ENCODE measurements at places on chromosomes 5 and 9.

- DNase-seq: no peak
Observed at GRCh38 chr9:115121181-115121580, 3.2 kb upstream of the TNC start.

- no peak for DNase-seq
Observed at GRCh38 chr9:134992755-134993124, 75.0 kb upstream of the FCN1 start.

- no peak for DNase-seq
Observed at GRCh38 chr9:135074354-135075233, 12.9 kb upstream of the OLFM1 start.

GRCh38 chr9:1617419-1617818, 397.7 kb upstream of the SMARCA2 start:
- no peak for DNase-seq

DNA sequence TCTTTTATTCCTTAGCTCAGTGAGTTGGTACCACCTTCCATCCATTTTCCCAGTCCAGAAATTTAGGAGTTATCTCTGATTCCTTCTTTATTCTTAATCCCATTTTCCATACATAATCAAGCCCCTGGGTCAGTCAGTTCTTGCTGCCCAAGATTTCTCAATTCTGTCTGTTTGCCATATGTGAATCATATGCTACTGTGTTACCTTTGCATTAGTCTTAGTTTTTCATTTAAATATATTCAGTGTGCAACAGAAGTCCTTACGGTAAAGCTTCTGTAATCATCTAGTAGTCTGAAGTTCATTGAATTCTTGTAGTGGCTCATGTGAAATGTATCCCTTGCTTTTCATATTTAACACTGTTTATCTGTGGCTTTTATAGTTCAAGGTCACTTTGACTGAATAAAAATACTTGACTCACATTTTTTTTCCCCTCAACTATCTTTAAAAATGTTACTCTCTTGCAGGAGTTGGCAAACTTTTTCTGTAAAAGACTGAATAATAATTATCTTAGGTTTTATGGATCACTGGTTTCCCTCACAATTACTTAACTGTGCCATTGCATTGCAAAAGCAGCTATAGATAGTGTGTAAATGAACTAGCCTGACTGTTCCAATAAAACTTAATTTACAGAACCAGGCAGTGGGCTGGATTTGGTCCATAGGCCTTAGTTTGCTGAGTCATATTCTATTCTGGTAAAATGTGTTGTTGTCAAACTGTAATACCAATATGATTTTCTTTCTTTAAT, 6.9 kb downstream of the KIAA1958 start:
- DNase-seq: peak; percentile 52

GRCh38 chr5:126884269-126884819, 107.4 kb downstream of the LMNB1 start:
- no peak for DNase-seq

DNA sequence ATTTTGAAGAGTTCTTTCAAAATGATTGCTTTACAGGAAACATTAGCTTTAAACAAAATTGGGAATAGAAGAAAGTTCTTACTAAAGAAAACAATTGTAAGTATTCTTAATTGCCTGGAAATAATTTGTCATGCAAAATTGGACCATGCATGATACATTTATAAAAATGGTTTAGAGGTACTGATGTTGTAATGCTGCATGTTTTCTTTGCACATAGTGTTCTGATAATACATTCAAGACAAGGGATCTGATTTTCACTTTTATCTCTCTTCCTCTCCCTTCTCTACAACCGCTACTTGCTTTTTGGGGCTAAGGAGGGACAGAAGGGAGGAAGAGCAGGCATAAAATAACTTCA, 211.6 kb upstream of the MPDZ start:
- no peak for DNase-seq

- no peak for DNase-seq
Observed at GRCh38 chr9:129656795-129657390, 8.6 kb upstream of the PRRX2 start.

GRCh38 chr5:2250365-2250950, 367.7 kb upstream of the IRX4 start:
- DNase-seq: no peak

- no peak for DNase-seq
Observed at GRCh38 chr9:79812507-79813257, 240.9 kb downstream of the TLE4 start.

DNA sequence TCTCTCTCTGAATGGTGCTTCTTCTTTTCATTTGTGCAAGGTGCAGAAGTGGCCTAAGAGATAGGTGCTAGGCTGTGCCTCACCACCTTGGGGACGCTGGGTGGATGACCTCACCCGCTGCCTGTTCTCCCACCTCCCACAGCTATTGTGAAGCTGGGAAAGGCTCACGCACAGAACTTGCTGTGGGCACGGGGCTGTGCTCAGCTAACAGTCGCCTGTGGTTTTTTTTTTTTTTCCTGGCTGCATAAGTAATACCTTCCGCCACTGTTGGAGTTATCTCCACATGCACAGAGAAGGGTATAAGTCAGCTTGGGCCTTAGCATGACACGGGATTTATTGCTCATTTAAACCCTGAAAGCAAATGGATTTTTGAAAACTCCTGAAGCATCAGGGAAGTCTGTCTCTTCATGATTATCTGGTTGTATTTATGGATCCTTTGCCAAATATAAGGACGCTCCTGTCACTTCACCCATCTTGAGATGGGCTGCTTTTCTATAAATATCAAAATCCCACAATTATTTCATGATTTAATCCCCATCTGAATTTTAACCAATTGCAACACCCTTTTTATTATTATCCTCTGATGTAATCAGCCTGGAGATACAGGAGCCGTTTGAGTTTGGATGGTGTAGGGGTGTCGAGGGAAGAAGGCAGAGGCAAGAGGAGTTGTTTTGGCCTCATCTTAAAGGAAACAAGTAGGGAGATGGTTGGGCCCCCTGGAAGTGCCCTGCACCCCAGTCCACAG, 9.0 kb downstream of the DBH start:
- DNase-seq: no peak

DNA sequence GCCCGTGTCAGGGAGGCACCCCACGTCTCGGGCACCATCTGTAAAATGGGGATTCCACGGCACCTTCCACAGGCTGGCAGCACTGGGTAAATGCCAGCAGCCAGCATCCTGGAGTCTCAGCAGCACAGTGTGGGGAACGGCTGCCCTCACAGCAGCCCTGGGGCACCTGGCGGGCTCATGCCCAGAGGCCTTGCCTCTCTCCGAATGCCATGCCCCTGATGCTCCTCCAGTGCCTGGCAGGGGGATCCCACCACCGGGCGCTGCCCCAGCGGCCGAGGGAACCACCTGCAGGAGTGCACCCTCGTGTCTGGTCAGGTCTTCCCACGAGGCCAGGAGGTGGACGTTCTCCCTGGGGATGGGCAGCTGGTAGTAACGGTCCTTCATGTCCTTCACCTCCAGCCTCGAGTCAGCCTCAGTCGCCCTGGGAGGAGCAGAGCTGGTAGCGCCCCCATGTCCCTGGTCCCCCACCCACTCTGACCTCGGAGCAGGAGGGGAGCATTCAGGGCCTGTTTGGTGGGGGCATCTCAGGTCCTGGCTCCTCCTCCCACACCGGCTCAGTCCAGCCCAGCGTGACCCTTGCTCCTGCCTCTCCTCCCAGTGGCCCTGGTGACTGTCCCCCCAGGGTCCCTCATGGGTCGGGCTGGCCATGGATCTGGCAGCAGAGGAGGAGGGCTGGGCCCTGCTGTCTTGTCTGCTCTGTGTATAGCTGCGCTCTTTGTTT, 49.9 kb upstream of the NRARP start:
- no peak for DNase-seq

DNA sequence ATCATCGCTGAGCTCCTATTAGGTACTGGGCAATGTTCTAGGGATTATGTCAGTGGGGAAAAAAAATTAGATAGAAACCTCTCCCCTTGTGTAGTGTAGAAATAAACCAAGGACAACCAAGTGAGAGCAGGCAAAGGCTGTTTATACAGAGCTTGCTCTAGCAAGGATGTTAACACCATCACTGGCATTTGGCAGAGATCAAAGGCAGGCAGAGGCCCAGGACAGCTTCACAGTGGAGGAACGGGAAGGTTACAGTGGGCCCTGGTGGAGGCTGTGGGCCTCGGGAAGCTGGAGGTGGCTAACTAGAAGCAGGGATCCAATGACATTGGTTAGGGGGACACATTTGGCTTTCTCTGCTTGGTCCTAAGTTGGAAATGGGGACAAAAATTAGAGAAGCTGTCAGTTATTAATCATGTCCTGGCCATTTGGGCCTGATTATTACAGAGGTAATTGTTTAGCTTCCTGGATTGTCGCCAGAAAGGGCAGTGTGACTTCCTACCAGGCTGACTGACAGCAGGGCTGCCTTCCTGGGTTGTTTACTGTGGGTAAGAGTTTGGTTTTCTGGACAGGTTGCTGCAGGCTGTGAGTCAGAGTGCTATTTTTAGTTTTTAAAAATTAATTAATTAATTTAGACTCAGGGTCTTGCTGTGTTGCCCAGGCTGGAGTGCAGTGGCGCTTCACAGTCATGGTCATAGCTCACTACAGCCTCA, 259.3 kb downstream of the ROR2 start:
- DNase-seq: no peak

DNA sequence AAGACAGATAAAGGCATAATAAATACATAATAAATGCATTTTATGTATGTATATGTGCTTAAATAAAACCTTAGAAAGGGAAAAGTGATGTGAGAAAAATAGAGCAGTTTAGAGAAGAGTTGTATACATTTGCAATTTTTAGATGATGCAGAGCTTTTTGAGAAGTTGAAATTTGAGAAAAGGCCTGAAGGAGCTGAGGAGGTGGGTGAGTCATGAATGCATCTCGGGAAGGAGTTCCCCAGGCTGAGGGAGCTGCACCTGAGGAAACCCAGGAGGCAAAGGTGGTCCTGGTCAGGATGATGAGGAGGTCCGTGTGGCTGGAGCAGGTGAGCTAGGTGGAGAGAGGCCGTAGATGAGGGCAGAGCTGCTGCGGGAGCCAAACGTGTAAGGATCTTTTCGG, 17.4 kb upstream of the CD180 start:
- DNase-seq: no peak

Data from HAP-1 (cell line).